ENCODE measurements at places on chromosomes 2 and 18.

GRCh38 chr2:62654423-62654791, 51.1 kb upstream of the EHBP1 start:
- no peak for DNase-seq

- DNase-seq: peak; percentile 94
Observed at GRCh38 chr2:74454654-74455511, at the start of gene INO80B. TSS of gene INO80B (plus strand) at chr2:74455087. CDS start at chr2:74455117, 30 bp downstream.

DNA sequence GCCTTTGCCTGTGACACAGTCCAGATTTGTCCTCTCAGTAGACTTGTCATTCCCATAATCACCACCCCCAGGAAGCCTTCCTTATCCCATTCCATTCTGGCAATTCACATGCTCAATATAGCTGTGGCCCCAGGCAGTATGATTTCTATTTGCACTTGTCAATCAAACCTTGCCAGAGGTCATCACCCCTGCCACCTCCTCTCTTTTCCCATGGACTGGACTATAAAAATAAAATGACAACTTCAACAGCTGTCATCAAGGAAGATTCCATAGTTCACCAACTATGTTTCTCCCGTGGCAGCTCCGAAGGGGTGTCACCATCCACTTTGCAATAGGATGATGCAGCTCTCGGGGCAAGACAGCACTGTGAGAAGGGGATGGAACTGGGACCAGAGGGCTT, 255.7 kb downstream of the CELF4 start:
- no peak for DNase-seq

DNA sequence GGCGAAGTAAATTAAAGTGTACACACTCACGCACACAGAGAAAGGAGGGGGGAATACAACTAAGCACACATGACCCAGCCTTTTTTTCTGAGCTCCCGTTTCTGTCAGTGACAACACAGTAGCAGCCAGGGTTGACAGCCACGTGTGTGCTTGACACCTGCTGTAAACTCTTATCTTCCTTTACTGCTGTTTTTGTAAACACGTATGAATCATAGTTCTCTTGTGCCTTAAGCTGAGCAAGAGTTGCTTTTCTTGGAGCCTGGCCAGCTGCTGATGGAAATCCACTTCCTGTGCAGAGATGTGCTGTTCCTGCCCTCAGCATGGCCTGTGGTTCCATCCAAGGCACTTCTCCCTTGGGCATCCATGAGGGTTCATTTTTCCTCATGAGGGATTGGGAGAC, 561.9 kb downstream of the GALR1 start:
- DNase-seq: no peak

DNA sequence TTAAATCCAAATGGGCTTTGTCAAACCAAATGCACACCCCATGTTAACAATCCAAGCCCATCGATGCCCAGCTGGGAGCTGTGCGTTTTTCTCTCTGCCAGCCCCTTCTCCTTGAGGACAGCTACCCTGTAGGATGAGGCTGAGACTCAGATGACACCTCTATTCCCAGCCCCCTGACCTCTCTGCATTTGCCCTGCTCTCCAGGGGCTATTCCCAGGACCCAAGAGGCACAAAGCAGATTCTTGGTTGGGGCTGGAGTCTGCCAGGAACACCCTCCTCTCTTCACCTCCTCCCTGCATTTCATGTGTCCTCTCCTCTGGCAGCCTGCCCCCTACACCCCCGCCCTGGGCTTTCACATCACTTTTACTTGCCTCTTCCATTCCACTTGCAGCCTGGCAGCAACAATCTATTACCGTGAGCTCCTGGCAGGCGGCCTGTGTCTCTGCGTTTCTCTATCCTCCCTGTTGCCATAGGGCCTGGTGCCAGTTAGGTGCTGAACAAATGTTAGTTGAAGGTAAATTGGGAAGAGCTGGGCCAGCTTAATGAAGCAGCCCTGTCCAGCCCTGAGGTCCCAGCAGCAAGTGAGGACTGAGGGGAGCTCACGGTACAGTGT, 51.8 kb downstream of the ADD2 start:
- no peak for DNase-seq

Measured in stimulated activated CD4-positive, alpha-beta T cell treated with anti-CD3 and anti-CD28 coated beads, Interleukin-12 subunit alpha, Interleukin-12 subunit beta, amount 100 ng/mL, for 48 hours (primary cell).